ENCODE measurements at places on chromosomes 16 and 17.

DNA sequence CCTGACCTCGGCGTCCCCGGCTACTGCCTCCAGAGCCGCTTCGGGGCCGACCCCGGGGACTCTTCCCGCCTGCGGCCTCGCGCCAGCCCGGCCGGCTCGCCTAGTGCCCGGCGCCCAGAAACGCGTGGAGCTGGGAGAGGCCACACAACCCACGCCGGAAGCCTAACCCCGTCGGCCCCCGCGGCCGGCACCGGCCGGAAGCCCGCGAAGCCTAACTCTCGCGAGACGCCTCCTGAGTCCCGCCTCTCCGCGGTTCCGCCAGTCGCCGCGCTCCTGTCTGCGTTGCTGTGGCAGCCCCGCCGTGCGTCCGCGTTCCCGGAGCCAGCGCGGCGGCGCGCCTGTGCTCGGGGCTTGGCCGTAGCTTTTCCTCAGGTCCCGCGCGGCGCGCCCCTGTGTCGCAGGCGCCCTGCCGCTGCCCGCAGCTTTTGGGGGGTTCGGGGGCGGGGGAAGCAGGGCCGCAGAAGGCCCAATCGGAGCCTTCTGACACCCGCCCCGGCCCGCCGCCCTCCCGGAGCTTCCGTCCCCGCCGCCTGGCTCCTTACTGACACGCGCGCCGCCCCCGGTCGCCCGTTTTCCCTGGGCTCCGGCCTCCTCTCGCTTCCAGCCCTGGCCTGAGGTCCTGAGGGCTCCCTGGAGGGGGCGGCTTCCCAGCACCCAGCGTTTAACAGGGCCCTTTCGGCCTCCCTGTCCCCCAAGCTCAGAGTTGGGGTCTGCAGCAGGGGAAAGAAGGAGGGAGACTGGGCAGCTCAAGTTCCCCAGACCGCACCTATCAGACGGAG is 21.7 kb downstream of the NPTX1 start:
- DNase-seq: peak; percentile 94

- no peak for DNase-seq
Measured at GRCh38 chr16:66007717-66008116, 358.8 kb upstream of the CDH5 start.

DNA sequence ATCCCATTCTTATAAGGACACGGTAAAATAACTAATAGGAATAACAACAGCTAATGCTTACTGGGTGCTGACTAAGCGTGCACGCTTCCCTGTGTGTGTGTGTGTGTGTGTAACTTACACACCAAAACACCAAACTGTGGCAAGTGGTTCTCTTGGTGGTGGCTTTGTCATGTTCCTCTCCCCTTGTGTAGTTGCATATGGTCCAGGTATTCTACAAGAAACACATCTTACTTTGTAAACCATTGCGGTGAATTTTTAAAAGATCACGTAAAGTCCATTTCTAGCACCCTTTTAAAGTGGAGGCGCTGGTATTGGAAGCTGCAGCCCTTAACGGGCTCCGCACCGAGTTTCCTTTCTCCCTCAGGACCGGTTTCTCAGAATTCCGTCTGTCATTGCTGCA is 221.0 kb upstream of the FOXF1 start:
- DNase-seq: no peak

GRCh38 chr17:20084621-20085282 is 75.6 kb downstream of the SPECC1 start:
- no peak for DNase-seq

DNA sequence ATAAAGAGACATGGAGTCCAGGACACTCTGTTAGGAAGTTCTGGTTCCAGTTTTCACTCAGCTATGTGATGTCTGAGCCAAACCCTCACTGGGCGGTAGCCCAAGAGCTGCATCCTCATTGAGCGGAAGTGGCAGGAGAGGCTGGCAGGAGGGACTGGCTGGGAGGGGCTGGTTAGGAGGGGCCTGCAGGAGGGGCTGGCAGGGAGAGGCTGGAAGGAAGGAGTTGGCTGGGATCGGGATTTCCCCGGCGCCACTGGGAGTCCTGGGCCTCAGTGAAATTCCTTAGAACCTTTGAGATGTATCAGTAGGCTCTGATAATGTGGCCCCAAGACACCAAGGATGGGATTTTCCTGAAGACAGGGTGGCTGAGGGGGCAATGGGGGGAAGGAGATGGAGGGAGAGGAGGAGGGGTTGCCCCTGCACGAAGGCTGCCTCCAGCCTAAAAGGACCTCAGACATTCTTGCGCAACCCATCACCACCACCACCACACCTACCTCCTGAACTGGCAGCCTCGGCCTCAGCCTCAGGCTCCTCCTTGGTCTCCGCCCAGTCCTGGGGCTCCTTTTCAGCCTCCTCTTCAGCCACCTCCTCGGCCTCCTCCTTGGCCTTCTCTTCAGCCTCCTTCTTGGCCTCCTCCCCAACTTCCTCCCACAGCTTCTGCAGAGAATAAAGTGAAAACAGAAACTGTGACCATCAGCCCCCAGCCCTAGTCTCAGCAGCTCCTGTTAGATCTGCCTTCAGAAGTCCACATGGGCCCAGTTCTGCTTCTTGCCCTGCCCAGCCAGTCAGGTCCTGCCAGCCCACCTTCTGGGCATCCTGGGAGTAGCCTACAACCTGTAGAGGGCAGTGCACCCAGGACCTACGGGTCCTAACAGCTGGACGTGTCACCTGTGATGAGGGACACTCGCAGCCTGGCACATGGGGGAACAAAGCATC is 31.7 kb downstream of the CNGB1 start:
- no peak for DNase-seq

GRCh38 chr16:3461151-3461550 is 17.7 kb downstream of the NAA60 start:
- DNase-seq: no peak

DNA sequence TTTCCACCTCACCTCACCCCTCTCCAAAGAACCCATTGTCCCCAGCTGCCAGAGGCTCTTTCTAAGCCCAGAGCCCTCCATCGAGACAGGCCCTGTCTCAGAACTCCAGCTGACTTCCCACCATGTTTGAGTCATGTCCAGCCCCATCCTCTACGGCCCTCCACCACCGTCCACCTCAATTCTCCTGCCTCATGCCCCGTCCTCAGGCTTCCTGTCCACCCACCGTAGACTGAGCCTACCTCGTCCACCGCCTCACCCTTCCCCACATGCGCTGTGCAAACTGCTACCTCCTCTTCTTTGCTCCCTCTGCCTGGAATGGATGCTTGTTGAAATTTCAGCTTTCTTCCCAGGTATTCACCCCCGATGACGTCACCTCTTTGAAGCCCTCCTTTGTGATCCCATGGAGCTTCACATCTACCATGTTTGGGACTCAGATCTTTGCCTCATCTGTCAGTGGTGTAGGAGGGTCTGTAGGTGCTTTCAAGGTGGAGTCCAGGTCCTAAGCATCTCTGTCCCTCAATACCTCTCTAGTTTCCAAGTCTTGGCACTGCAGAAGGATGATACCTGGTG is 149.0 kb downstream of the MRM1 start:
- no peak for DNase-seq

GRCh38 chr16:4110065-4110464 is 6.2 kb downstream of the ADCY9 start:
- no peak for DNase-seq

- DNase-seq: no peak
Measured at GRCh38 chr17:32152130-32152529, 9.8 kb downstream of the RHOT1 start.

GRCh38 chr17:40279402-40279801 is 8.3 kb upstream of the CDC6 start:
- DNase-seq: no peak

DNA sequence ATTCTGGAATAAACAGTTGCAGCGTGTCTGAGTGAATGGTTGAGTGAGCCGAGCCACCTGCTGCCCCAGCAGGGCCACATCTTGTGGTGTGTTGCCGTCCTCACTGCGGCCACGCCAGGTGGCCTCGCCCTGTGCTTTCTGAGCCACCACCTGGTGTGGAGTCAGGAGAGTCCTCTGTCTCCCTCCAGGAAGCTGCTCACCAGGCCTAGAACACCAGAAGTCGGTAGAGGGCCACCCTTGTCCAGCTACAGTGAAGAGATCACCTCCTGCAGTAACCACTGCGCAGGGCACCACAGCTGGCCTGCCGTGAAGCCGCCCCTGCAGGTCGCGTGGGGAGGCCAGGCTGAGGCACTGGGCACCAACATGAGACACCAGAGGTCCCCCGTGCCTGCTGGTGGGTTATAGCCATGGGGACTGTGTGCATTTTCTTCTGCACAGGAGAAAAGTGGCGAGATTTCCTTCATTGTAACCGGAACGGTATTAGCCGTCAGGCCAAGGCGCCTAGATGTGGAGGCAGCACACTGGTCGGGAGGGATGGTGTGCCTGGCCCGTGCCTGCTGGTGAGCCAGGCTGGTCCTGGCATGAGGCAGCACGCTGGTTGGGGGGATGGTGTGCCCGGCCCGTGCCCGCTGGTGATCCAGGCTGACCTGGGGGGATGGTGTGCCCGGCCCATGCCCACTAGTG is 28.9 kb upstream of the FOXK2 start:
- DNase-seq: no peak

DNA sequence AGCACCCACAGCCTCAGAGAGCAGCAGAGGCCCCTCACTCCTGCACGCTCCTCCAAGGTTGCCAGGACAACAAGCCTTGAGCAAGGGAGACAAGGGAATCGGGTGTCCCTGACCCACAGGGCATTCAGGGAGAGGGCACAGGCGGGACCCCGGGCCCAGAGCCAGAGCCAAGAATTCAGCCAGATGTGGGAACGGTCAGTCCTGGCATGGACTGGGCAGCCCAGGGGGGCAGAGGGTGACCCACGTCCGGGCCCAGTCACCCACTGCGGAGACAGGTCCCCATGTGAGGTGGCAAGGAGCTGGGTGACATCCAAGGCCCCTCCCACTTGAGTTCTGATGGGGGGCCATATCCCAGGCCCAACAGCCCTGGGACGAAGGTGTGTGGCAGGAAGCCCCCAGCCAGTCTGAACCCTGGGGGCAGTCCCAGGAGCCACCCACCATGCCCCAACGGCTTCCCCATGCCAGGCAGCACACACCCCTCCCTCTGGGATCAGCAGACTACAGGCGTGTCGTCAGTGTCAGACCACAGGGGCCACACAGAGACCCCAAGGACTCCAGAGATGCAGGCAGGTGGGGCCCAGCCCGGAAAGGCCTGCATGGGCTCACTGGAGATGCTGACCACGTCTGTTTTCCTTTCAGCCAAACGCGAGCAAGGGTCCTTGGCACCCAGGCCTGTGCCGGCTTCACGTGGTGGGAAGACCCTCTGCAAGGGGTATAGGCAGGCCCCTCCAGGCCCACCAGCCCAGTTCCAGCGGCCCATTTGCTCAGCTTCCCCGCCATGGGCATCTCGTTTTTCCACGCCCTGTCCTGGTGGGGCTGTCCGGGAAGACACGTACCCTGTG is 23.0 kb downstream of the USP6 start:
- no peak for DNase-seq

- DNase-seq: no peak
Measured at GRCh38 chr17:46841561-46842379, 9.6 kb upstream of the WNT9B start.

DNA sequence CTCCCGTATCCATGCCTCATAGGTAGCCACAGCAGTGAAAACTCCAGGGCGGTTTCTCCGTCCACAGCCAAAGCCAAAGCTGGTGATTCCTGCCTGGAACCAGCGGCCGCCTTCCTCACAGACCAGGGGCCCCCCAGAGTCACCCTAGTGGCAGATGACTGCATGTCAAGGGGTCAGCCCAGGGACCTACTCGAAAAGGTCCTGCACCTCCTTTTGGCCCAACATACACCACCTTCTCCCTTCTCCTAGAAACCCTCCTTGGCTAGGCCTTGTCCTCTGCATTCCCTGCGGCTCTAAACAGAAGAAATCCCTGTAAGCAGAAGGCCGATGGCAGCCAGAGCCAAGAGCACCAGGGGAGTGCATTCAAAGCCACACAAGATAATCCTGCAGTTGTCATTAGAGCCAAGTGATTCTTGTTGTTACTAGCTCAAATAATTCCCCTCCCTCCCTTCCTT is 6.1 kb downstream of the PRSS36 start:
- no peak for DNase-seq

DNA sequence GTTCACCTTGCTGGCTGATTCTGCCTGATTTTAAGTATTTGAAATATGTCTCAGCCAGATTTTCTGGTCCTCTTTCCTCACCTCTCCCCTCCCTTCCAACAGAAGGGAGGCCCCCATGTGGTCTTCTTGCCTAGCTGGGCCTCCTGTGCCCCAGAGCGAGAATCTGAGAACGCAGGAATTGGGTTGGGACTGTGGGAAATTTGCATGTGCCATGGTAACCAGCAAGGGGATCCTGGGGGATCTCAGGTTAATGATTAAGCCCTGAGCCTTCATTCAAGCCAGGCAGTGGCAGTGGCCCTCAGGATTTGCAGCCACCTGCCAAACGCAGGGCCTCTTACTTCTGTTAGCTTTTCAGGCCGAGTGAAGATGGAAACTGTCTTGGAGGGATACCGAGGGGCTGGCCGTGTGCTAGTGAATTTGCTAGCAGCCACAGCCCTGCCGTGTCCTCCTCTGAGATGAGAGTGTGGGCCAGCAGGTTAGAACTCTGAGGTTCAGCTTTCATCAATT is 40.2 kb downstream of the KSR1 start:
- no peak for DNase-seq

DNA sequence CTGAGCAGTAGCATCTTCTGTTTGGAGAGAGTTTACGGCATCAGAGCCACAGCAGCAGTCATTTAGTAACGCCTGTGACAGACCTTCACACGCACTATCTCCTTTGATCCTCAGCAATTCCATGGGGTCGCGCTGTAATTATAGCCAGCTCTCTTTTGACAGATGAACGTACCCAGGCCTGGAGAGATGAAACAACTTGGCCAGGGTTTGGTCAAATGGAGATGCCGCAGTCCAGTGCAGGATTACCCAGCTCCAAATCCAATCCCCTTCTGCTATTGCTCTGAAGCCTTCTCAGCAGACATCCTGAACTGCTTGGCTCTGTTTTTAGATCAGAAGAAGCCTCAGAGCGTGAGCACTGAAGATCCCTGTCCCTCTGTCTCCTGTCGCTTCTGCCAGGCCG is 83.9 kb downstream of the SOX9 start:
- DNase-seq: no peak

GRCh38 chr17:10072556-10073425 is 125.6 kb downstream of the GAS7 start:
- DNase-seq: no peak

GRCh38 chr17:67531291-67531690 is 154.2 kb downstream of the PITPNC1 start:
- peak; percentile 63 for DNase-seq

DNA sequence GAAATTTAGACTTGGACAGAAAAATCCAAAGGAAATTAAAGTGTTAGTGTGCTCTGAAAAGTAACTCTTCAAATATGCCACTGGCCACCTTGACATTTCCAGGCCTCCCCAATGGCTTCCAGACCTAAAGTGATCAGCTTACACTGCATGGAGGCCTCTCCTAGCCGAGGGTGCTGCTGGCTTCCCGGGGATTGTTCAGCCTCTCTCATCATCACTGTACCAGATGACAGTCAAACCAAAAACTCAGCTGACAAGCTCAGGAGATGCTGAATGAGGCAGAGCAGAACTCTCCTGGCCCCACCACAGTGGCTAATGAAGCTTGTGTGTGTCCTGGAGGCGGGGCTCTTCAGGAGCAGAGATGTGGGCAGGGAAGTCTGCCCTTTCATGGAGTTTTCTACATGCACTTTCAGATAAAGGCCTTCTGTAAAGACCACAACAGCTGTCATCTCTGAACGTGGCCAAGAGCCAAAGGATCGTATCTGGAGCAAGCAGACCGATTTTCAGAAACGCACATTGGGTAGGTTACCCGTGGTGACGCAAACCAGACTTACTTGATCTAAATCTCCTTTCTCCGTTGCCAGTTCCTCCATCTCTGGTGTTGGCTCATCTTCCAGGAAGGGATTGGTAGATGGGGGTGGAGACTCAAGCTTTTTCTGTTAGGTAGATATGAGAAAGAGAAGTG is 113.3 kb downstream of the VPS53 start:
- no peak for DNase-seq
